ENCODE measurements at places on chromosomes 12 and 14.

DNA sequence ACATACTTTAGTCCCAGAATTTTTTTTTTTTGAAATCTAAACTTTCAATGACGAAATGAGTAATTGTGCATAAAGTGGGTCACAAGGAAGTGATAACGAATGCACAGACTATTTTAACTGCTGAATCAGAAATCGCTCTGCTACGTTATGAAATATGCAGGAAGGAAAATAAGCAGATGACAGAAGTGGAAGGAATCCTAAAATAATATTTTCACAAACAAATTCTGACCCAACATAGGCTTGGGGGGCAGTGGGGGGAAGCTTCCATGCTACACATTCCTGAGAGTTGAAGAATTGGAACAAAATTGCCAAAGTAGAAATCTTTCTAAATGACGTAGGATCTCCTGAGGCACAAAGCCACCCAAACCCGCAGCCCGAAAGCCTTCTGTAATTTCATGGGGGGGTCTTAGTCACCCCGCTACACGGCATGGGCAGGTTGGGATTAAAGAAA lies 89.6 kb downstream of the ARF6 start:
- DNase-seq, result no peak

GRCh38 chr14:68474741-68475140 lies 318.1 kb downstream of the ZFP36L1 start:
- no peak for DNase-seq

GRCh38 chr12:122517877-122518276 lies 8.9 kb downstream of the RSRC2 start:
- no peak for DNase-seq

- DNase-seq, result no peak
Observed at GRCh38 chr12:68028647-68029046, 39.4 kb downstream of the IFNG-AS1 start.

- no peak for DNase-seq
Observed at GRCh38 chr12:130214686-130215395, 52.6 kb downstream of the FZD10 start.

DNA sequence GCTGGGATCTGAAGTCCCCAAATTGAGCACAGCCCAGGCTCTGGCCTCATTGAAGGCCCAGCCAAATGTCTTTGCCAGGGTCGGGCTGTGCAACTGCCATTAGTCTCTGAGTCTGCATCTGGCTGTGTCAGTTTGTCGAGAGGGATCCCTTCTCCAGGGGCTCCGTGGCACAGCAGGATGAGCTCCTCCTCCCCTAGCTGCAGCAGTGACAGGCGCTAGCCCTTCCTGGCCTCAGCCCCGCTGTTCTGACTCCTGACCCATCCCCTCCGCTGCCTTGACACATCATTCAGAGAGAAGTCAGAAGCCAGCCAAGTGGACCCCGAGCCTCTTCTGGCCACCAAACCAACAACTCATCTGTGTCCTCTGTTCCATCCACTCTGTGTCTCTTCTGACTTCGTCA lies 188.3 kb downstream of the CALM1 start:
- no peak for DNase-seq
